ENCODE measurements at places on chromosomes 13 and 19.

DNA sequence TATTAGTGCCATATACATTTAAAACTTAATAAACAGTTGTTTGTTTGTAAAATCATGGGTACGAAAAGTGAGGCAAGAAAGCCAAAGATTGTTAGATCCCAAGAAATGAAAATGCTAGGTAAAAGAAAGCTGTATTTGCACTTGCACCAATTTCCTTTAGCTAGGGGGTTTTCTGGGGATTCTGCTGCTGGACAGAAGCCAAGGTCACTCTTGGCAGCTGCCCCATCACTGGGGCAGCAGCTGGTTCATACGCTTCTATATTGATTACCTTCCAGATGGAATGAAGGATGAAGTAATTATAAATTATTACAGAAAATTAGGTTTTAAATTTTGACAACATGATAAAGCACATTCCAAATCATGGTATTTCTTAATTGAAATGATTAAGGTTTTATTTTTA, 127.4 kb downstream of the SLITRK5 start:
- DNase-seq, result no peak

GRCh38 chr19:41913538-41914423, 14.5 kb downstream of the ERFL start:
- DNase-seq, result no peak

DNA sequence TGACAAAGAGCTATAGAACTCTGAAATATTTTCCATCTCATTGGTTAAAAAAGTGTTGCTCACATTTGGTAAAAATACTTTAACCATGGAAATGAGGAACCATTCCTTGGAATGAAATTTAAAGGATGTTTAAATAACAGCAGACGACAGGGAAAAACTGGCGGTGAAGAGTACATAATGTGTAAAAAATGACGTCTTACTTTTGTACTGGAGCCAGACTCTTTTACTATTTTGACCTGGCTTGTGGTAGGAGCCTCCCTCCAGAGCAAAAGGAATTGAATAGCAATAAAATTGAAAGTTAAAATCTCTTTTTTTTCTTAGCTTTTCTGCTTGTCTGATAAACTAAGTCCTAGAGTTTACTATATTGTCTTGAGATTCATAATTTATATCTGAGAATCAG, 426.2 kb upstream of the KLHL1 start:
- no peak for DNase-seq

GRCh38 chr13:78675112-78675511, 16.2 kb upstream of the OBI1 start:
- DNase-seq, result no peak

DNA sequence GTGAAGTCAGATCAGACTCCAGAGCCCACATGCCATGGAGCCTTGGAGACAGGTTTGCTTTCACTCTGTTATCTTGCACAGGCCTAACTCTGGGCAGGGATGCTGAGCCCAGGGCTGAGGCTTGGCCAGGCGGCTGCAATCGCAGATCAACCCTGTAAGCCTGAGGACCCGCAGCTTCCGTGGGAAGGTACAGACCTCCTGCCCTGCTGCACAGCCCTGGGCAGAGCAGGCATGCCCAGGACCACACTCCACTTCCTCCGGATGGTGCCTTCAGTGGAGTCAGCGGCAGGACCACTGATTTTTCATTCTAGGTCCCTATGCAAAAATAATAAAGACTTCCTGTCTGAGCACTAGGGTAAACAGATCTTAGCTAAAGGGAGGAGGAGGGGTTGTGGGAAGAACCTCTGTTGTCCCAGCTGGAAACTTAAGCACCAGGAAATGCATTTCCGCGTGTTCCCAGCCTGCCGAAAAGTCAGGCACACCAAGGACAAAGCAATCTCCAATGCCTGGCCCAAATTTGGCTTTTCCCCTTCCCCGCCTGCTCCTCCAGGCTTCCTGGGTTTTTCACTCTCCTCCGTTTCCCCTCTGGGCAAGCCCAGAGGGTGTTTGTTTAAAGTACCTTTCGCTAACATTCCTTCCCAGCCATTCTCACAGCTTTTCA, 87.3 kb downstream of the KCTD15 start:
- no peak for DNase-seq

GRCh38 chr13:107202371-107203023, 634.6 kb upstream of the ARGLU1 start:
- DNase-seq, result no peak

DNA sequence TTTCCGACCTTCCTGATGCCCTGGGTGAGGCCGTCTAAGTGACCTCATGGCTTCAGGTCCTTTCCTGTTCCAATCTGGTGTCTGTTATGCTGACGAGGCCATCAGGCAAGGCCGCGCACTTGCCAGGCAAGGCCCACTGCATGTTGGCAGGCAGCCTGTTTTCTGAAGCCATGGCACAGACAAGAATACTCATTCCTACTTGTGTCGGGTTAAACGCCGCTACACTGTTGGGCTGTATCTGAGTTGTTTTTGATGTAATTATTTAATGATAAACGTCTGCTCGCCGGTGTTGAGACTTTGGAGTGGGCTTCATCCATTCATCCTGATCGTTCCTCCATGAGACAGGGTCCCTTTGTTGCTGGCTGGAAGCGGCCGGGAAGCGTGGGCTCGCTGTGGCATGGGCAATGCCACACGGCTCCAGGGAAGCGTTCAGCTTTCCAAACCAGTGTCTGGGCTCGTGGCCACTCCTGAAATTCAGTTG, 92.1 kb downstream of the ATP11A start:
- peak; percentile 48 for DNase-seq

DNA sequence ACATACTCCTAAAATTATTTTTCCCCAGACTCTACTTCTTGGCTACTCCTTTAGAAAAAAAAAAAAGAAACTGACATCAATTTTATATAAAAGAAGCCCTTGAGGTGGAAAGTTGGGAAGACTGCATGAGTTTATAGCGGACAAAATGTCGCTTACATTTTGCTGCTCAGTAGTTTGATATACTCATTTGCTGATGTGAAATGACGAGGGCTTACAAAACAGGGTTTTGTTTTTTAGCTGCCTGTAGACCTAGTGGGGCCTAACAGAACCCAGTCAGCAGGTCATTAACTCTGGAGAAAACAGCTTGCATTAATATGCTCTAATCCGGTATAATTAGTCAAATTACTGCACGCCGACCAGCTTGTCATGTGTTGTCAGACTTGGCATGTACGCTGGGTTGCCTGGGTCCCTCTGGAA, 37.6 kb upstream of the MAB21L1 start:
- DNase-seq, result no peak

- peak; percentile 69 for DNase-seq
Measured at GRCh38 chr13:66835040-66835628, 395.0 kb downstream of the PCDH9 start.

DNA sequence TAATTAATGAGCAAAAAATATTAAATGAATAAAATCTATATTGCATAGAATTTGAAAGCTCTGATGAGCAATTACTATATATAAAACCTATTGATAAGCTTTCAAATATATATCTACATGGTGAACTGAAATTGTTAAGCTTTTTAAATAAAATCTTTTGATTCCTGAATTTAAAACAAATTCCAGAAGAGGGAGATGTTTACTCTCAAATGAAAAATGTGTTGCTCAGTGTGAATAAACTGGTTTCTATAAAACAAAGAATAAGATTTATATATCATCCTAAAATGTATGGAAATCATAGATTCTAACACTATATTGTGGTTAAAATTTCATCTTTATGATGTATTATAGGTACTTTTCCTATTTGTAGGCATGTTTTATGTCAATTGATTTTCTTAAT, 171.5 kb upstream of the SLITRK6 start:
- no peak for DNase-seq

GRCh38 chr13:73935991-73936390, 198.2 kb downstream of the KLF12 start:
- no peak for DNase-seq

All from left forelimb (tissue), 1 donor.